Skin of body (tissue), 3 donors: ENCODE measurements at places on chromosomes 2 and 18. TPM values are rescaled to one million over a fixed set of nuclear protein-coding genes. Genes with fewer than 3 reads are reported as not detected.

GRCh38 chr2:43345391-43345813 is 119.0 kb upstream of the ZFP36L2 start:
- DNase-seq: peak; percentile 42

- no peak for DNase-seq
Measured at GRCh38 chr18:52452427-52452826, 112.4 kb downstream of the DCC start.

- DNase-seq: no peak
Measured at GRCh38 chr2:185466915-185467314, 271.7 kb upstream of the FSIP2 start.

Gene ANKRD62
- total RNA-seq: not detected

Gene STARD6
- not detected for total RNA-seq

- DNase-seq: no peak
Measured at GRCh38 chr18:63707816-63708215, 5.1 kb downstream of the SERPINB11 start.
